ENCODE measurements at places on chromosomes 12 and 14.

- DNase-seq, result no peak
Measured at GRCh38 chr14:23657959-23658470, 21.9 kb downstream of the DHRS2 start.

- DNase-seq, result no peak
Measured at GRCh38 chr14:59983048-59983447, 63.1 kb downstream of the LRRC9 start.

- peak; percentile 50 for DNase-seq
Measured at GRCh38 chr12:67269633-67270573, 745 bp downstream of the CAND1 start.

DNA sequence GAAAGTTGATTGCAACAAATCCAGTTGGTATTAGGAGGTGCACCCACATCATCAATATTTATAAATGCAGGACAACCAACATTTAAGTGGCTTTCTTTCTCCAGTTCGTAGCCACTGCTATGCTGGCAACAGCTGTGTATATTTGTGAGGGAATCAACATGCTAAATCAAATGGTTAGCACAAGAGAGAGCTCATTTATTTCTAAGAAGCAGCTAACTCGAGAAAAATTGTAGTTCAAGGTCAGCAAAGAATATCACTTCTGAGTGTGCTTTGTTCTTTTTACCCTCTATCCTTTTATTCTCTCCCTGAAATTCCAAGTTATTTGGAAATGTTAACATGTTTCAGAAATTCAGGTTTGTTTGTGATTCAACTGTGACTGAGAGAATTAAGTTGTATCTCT, 137.3 kb downstream of the NAV3 start:
- DNase-seq, result no peak

- DNase-seq, result no peak
Measured at GRCh38 chr12:121574025-121574424, 6.8 kb downstream of the KDM2B start.

- no peak for DNase-seq
Measured at GRCh38 chr12:110680032-110680431, 8.9 kb downstream of the HVCN1 start.
